ENCODE measurements at places on chromosomes 16 and 17. TPM values are rescaled to one million over a fixed set of nuclear protein-coding genes. Genes with fewer than 3 reads are reported as not detected.

The MGAT5B gene
- total RNA-seq, result 0.28 TPM

The LDHD gene
- total RNA-seq, result not detected

The SPAG5 gene
- 17.0 TPM for total RNA-seq

The KRT33A gene
- total RNA-seq, result not detected

The TMEM238L gene
- not detected for total RNA-seq

The HAGH gene
- 20.9 TPM for total RNA-seq

The TBX21 gene
- total RNA-seq, result 10.6 TPM

The TCAP gene
- 6.4 TPM for total RNA-seq

The GOSR2 gene
- 51.7 TPM for total RNA-seq

The MT4 gene
- total RNA-seq, result not detected

DNA sequence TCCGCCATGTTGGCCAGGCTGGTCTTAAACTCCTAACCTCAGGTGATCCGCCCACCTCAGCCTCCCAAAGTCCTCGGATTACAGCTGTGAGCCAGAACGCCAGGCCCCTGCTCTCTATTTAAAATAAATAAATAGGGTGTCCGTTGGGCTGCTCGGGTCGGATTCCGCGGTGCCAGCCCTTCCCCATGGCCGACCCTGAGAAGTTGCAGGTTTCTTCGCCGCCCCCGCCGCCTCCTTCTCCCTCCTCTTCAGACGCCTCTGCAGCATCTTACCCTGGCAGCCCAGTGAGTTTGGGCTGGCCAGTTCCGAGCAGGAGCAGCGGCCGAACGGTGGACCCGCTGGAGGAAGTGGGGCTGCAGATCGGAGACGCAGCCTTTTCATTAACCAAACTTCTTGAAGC lies 1.7 kb upstream of the LUC7L start:
- no peaks in the 10 kb centered on the region for H3K27me3 ChIP-seq
- no peak for DNase-seq
- H3K4me1 ChIP-seq, result peaks cover 36% of the 10 kb centered on the region
- H3K27ac ChIP-seq, result no peak overlapping the region
- no peak overlapping the region for H3K4me3 ChIP-seq

DNA sequence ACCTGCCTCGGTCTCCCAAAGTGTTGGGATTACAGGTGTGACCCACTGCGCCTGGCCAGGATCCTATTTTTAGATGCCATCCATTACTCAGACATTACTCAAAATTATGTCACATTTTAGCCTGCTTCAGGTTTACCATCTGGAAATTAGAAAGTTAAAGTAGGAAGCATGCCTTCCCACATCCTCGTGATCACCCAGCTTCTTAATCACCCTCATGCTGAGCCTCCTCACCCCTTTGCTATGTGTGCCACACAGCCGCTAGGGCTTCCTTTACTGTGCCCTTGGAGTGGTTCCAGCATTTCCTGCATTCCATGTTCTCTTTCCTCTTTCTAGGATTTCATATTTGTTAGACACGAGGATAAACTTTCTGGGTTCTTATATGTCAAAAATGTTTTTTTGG lies 9.3 kb downstream of the ADORA2B start:
- H3K27ac ChIP-seq, result no peak overlapping the region
- DNase-seq, result peak; percentile 36
- H3K4me3 ChIP-seq, result no peak overlapping the region
- no peaks in the 10 kb centered on the region for H3K27me3 ChIP-seq
- H3K4me1 ChIP-seq, result no peaks in the 10 kb centered on the region
- no peaks in the 10 kb centered on the region for H3K36me3 ChIP-seq

DNA sequence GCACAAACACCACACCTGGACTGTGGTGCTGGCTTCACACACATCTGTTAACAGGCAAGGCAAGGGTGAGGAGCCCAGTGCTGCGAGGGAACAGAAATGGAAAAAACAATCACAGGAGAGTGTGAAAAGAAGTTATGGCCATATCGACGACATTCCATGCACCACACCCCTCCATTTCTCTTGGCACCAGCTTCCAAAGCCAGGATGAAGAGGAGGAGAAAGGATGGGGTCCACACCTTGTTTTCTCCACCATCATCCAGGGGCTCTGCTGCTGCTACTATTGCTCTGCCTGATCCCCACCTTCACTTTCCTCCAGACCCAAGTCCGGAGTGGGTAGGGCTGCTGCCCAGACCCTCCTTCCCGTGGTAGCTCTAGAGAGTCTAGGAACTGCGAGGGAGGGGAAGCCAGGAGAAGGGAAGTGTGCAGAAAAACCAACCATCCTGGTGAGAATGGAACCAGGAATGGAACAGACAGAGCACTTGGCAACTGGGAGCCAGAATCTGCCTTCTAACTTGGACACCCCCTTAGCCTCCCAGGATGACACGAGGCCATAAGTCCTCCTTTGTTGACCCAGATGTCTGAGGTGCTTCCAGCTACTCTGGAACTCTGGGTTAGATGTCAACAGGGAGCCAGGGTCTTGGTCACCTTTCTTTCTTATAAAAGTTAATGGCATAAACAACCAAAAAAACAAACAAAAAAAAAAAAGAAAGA lies 1.2 kb upstream of the PROCA1 start:
- H3K36me3 ChIP-seq, result no peaks in the 10 kb centered on the region
- H3K27ac ChIP-seq, result no peak overlapping the region
- H3K4me3 ChIP-seq, result peak overlapping the region; percentile 72
- peaks cover 14% of the 10 kb centered on the region for H3K27me3 ChIP-seq
- peaks cover 28% of the 10 kb centered on the region for H3K4me1 ChIP-seq

GRCh38 chr16:7124701-7125100 lies 207.9 kb upstream of the RBFOX1 start:
- no peak overlapping the region for H3K27ac ChIP-seq
- H3K4me1 ChIP-seq, result no peaks in the 10 kb centered on the region
- H3K27me3 ChIP-seq, result no peaks in the 10 kb centered on the region
- DNase-seq, result no peak
- no peak overlapping the region for H3K4me3 ChIP-seq
- no peaks in the 10 kb centered on the region for H3K36me3 ChIP-seq

GRCh38 chr17:40035162-40035559 lies 19.0 kb downstream of the MED24 start:
- no peaks in the 10 kb centered on the region for H3K4me1 ChIP-seq
- no peak overlapping the region for H3K4me3 ChIP-seq
- H3K27me3 ChIP-seq, result no peaks in the 10 kb centered on the region
- DNase-seq, result no peak

DNA sequence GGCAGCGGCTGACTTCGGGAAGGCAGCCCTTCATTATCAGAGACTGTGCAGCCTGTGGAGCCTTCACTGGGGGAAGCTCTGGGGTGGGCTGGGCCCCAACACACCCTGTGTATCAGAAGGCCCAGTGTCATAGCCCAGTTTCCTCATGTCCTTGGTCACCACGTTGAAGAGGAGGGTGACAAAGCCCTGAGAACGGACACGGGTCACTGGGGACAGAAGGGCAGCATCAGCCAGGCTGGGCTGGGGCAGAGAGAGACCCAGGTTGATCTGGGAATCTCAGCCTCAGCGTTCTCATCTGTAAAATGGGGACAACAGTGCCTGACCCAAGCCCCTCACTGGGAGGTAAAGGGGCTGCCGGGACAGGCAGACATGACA lies 19.3 kb downstream of the B9D1 start:
- no peaks in the 10 kb centered on the region for H3K27me3 ChIP-seq
- no peak overlapping the region for H3K4me3 ChIP-seq
- H3K4me1 ChIP-seq, result no peaks in the 10 kb centered on the region

DNA sequence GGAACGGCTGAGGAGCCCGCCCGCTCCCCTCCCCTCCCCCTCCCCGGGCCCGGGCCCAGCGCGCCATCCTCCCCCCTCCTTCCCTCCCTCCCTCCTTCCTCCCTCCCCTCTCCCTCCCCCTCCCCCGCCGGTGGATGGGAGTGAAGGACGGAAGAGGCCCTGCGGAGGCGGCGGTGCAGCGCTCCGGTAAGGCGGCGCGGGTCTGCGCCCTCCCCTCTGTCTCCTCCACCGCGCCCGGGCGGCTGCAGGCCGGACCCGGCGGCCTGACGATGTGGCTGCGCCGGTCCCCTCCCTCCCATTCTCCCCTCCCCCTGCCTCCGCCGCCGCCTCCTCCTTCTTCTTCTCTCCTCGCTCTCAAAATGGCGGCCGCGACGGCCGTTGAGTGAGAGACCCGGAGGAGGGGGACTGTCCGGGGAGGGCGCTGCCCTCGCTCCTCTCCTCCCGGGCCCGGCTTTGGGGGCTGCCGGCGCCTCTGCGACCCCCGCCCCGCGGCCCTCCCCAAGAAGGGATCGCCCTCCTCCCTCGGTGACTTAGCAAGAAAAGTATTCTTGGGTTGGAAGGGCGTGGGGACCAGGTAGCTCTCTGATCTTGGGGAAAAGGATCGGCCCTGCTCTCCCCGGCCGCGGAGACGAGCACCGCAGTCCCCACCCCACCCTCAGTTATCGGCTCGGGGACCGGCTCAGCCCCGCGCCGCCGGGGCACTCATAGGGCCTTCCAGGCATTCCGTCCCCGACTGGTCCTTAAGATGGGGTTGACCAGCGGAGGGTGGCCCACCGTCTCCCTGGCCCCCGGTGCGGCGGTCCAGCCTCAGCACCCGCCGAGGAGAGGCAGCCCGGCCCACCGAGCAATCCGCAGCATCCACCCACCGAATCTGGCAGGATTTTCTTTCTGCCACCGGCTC lies 617 bp downstream of the PAFAH1B1 start:
- H3K27ac ChIP-seq, result peak overlapping the region; percentile 95
- peak overlapping the region; percentile 65 for H3K4me3 ChIP-seq
- H3K27me3 ChIP-seq, result no peaks in the 10 kb centered on the region
- H3K4me1 ChIP-seq, result peaks cover 26% of the 10 kb centered on the region
- no peaks in the 10 kb centered on the region for H3K36me3 ChIP-seq

GRCh38 chr17:5297245-5297644 lies 15.2 kb downstream of the RABEP1 start:
- H3K27me3 ChIP-seq, result no peaks in the 10 kb centered on the region
- peaks cover 5% of the 10 kb centered on the region for H3K4me1 ChIP-seq
- no peak overlapping the region for H3K27ac ChIP-seq
- H3K4me3 ChIP-seq, result no peak overlapping the region
- peaks cover 7% of the 10 kb centered on the region for H3K36me3 ChIP-seq

- no peak for DNase-seq
- H3K36me3 ChIP-seq, result no peaks in the 10 kb centered on the region
- H3K27ac ChIP-seq, result no peak overlapping the region
- no peak overlapping the region for H3K4me3 ChIP-seq
- peaks cover 3% of the 10 kb centered on the region for H3K27me3 ChIP-seq
Observed at GRCh38 chr17:16948587-16949376, 23.1 kb downstream of the TNFRSF13B start.

DNA sequence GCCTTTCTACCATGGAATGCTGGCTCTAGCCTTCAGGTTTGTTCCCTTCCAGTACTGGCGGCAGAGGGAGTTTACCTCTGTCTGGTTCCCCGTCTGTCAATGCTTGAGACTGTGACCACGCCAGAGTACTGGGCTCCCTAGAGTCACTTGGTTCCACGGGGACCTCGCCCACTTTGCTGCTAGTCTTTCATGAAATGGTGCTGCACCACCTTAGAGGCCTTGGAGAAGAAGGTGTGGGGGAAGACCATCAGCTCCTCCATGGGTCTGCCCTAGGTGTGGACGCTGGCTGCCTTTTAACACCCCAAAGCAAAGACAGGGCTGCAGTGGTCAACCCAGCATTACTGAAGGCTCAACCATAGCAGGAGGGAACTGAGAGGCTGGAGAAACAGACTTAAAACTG lies 55.3 kb upstream of the KSR1 start:
- peaks cover 2% of the 10 kb centered on the region for H3K27me3 ChIP-seq
- no peaks in the 10 kb centered on the region for H3K36me3 ChIP-seq
- H3K27ac ChIP-seq, result no peak overlapping the region
- no peak for DNase-seq

- peaks cover 15% of the 10 kb centered on the region for H3K36me3 ChIP-seq
- DNase-seq, result no peak
- H3K4me1 ChIP-seq, result peaks cover 76% of the 10 kb centered on the region
- H3K27me3 ChIP-seq, result no peaks in the 10 kb centered on the region
- no peak overlapping the region for H3K27ac ChIP-seq
Observed at GRCh38 chr16:89346869-89347268, 129.4 kb downstream of the ZNF778 start.

DNA sequence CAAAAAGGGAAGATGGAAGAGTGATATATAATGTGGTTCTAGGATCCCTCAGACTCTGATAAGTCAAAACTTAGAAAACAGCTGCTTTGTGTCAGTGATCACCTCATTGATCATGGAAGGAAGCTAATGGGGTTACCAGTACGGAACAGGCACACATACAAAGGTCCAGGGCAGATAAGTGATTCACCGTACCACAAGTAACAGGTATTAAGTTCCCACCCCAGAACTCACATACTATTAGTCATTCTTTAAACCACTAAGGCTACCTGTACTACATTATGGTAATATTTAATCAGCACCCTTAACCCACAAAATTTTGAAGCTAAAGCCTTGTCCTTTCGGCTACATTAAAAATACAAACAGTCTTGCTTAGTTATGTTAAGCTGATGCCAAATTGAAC lies 17.4 kb downstream of the RNF43 start:
- no peak for DNase-seq
- H3K36me3 ChIP-seq, result no peaks in the 10 kb centered on the region
- H3K27me3 ChIP-seq, result no peaks in the 10 kb centered on the region

GRCh38 chr17:39969375-39969774 lies 6.6 kb downstream of the GSDMA start:
- no peaks in the 10 kb centered on the region for H3K27me3 ChIP-seq
- no peaks in the 10 kb centered on the region for H3K36me3 ChIP-seq
- DNase-seq, result no peak
- H3K4me1 ChIP-seq, result peaks cover 8% of the 10 kb centered on the region
- no peak overlapping the region for H3K27ac ChIP-seq

DNA sequence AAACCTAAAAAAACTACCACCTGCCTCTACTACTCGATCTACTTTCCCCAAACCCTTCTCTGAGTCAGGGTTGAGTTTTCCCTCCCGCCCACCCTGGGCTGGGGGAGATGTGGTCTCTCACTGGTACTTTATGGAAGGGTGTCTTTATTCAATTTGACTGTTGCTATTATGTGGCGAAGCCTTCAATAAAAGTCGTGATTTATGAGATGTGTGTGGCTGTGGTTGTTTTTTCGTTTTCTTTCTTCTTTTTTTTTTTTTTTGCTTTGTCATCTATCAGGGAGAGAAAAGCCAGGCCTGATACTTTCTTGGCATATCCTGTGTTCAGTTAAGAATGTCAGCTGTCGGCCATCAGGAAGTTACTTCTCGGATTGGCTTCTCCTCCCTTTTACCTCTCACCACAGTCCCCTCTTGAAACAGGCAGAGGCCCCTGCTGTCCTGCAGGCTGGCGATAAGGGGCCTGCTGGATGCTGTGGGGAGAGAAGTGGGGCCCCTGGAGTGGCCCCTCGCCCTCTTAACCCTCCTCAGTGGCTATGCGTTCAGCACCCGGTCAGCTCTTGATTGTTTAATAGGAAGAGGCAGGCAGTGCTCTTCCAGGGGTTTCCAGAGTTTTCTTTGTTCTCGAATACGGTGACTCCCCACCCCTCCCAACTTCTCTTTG lies 123.0 kb downstream of the MSI2 start:
- H3K4me3 ChIP-seq, result no peak overlapping the region
- no peak overlapping the region for H3K27ac ChIP-seq
- no peaks in the 10 kb centered on the region for H3K27me3 ChIP-seq
- H3K4me1 ChIP-seq, result peaks cover 4% of the 10 kb centered on the region

GRCh38 chr16:6246266-6246665 lies 1086.4 kb upstream of the RBFOX1 start:
- no peaks in the 10 kb centered on the region for H3K27me3 ChIP-seq
- H3K36me3 ChIP-seq, result no peaks in the 10 kb centered on the region
- no peak overlapping the region for H3K27ac ChIP-seq
- DNase-seq, result no peak

- H3K36me3 ChIP-seq, result no peaks in the 10 kb centered on the region
- H3K4me3 ChIP-seq, result no peak overlapping the region
- DNase-seq, result no peak
- H3K27ac ChIP-seq, result no peak overlapping the region
- no peaks in the 10 kb centered on the region for H3K4me1 ChIP-seq
Observed at GRCh38 chr16:49618955-49619354, 237.0 kb downstream of the ZNF423 start.
